CD4-positive, alpha-beta T cell treated with Interleukin-15 for 4 hours (primary cell): ENCODE measurements at places on chromosomes 4 and X.
A peak's percentile ranks its signal among the peaks of the same experiment; 100 is the strongest.

DNA sequence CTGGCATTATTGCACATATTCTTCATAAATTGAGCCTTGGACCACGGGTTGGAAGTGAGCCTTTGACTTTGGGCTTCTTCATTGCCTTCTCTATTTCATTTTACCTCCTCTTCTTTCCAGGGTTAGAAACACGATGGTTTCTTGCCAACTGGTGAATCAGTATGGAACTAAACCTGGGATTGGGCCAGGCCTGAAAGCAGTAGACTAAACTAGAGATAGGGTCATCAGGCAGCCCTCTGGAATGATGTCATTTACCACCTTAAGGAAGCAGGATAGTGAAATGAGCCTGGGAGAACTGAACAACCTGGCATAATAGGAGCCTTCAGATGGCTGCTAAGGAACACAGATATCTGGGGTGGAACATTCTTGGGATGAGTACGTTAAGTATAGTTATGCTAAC is 67.5 kb upstream of the ATP8A1 start:
- DNase-seq = no peak

DNA sequence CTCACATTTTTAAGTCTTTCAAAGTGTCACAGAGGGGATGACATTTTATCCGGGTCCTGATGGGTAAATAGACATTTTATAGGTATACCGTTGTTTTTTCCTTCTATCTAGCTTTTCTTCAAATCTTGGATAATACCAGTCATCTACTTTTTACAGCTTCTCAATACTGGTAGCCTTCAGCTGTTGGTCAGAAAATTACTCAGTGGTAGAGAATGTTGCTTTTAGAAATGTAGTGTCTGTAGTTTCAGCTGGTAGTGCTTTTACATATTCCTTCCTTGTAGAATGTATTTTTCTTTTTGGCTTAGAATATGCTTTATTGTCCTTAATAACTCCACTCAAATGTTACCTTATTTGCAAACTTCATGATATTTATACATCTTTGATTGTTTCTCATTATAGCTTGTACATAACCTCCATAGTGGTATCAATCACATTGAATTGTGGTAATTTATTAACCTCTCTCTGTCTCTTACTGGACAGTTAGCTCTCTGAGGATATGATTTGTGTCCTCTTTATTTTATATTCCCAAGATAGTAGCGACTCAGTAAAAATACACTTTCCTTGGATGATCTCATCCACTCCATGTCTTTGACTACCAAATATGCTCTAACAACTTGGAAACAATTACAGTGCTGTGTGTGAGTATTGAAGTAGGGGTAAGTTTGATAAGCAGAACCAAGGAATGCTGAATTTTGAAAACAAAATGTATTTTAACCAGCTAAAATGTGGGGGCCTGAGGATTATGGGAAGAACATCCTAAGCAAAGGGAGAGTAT is 53.8 kb downstream of the RAP1GDS1 start:
- no peak for DNase-seq

DNA sequence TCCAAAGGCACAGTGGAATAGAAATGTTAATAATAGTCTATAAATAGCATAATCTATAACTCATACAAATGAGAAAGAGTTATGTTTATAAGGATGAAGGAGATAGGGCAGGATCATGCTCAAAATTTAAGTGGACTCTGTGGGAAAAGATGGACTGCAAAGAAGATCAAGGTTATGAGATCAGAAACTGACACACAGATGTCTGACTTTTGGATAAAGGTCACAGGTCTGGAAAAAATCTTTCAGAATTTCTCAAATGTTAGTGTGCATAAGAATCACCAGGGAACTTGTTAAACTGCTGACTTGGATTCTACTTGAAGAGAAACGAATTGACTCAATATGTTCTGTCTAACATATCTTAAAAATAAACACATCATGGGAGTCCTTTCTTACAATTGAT is 104.1 kb downstream of the FSTL5 start:
- DNase-seq = no peak

DNA sequence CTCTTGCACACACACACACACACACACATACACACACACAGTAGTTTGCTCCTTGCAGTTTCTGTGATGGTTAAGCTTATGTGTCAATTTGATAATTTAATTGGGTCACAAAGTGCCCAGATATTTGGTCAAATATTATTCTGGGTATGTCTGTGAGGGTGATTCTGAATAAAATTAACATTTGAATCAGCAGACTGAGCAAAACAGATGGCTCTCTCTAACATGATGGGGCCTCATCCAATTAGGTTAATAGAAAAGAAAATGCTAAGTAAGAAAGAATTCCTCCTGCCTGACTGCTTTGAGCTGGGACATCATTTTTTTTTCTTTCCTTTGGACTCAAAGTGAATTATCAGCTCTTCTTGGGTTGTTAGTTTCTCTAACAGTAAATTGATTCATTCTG is 191.2 kb upstream of the INTU start:
- DNase-seq = no peak

DNA sequence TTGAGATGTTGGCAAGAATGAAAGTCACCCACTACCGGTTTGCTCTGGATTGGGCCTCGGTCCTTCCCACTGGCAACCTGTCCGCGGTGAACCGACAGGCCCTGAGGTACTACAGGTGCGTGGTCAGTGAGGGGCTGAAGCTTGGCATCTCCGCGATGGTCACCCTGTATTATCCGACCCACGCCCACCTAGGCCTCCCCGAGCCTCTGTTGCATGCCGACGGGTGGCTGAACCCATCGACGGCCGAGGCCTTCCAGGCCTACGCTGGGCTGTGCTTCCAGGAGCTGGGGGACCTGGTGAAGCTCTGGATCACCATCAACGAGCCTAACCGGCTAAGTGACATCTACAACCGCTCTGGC is 12.3 kb downstream of the RPL9 start:
- DNase-seq = no peak

GRCh38 chr4:137583671-137584070 is 51.4 kb upstream of the PCDH18 start:
- DNase-seq = no peak

GRCh38 chrX:77118686-77119085 is 328.5 kb upstream of the FGF16 start:
- no peak for DNase-seq

DNA sequence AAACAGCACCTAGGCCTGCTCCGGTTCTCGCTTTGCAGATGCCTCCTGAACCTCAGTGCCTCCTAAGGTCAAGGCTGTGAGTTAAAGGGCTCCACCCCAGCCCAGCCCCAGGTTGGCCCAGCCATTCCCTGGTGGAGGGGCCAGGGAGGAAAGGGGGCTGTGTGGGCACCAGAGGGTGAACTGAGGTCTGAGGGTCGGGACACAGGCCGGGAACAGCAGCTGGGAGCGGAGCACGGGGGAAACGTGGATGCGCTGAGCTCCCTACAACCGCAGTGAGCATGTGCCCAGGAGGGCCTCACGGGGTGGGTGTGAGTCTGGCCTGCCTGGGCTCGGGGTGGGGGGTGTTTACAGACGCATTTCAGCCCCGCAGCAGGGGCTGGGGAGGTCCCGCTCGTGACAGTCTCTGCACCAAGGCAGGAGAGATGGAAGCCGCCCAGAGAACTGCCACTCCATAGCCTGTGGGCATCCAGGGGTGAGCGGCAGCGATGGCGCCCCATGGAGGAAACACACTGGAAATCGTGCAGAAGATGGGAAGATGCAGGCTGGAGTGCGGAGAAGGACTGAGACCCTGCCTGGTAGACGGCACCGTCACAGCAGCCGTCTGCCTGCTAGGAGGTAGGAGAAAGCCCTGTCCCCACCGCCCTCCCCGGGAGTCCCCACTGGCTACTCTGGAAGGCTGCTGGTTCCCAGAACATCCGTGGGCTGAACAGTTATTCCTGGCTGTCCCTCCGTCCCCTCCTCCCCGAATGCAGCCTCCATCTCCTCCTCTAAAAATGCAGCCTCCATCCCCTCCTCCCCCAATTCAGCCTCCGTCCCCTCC is 9.9 kb upstream of the SLC25A6 start:
- DNase-seq = no peak

GRCh38 chrX:109992203-109992602 is 10.7 kb upstream of the TMEM164 start:
- DNase-seq = no peak

GRCh38 chr4:81109356-81109755 is 78.8 kb downstream of the BMP3 start:
- no peak for DNase-seq

GRCh38 chrX:23896981-23897380 is 10.8 kb downstream of the APOO start:
- DNase-seq = no peak

- no peak for DNase-seq
These were observed 178.8 kb downstream of the CAMK2D start for GRCh38 chr4:113582737-113583136.

- DNase-seq = no peak
These were observed 87.9 kb upstream of the PAK3 start for GRCh38 chrX:111008126-111008525.

GRCh38 chrX:44068043-44068442 is 94.9 kb upstream of the NDP start:
- DNase-seq = no peak

DNA sequence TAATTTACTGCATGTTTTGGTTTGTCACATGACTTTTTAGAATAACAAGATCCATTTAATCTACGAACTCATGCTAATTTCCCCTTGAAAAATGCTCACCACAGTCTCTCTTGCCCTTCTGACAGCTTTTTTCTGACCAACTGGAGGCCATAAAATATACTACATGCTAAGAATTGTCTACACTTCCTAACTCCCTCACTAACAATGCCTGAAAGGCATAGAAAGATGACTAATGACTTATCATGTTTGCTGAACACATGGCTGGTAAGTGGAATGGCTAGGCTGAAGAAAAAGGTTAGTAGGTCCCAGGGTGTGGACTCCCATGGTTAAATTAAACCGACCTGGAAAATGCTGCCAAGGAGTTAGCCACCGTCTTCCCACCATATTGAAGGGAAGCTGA is 309.9 kb downstream of the SPOCK3 start:
- DNase-seq = no peak

DNA sequence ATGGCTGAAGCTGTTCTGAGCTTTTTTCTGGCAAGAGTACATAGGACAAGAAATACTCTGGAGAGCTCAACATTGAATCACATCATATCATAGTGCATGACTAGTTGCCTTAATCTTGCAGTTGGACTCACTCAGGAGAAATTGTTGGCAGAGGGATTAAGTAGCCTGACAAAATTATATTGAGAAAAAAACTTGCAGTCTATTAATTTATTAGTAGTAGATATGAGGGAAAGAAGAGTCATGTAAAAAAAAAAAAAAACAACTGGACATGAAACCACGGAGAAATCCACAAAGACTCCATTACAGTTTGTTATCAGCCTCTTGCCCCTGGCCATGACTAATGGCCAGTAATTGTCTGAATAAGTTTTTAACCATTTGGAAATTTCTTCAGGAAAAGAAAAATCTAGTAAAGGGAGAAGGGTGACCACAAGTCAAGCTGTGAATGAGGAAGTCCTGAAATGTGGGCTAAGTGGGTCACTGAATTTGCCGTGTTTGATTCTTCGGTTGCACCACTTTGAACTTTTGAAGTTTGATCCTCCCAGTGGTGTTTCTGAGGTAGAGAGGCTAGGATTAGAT is 45.6 kb downstream of the FHL1 start:
- DNase-seq = no peak

GRCh38 chr4:54231419-54231767 is 2.3 kb downstream of the PDGFRA start:
- no peak for DNase-seq

GRCh38 chr4:45437381-45437780 is 686.5 kb downstream of the GABRG1 start:
- no peak for DNase-seq

DNA sequence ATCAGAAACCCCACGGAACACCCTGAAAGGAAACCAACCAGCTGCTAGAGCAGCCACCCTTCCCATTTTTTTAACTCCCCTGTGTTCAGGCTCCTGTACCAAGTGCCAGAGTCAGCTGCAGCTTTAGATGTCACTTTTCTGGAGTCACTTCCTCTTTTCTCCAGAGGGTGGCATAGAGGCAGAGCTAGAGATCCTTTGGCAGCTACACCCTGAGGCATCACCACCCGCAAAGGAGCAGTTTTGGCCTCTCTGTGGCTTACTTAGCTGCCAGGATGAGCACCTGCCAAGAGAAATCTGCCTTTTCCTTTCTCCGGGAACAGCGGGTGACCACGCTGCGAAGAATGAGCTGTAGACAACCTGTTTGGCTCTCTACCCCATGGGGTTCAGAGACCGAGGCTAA is 58.0 kb upstream of the CHRDL1 start:
- no peak for DNase-seq

DNA sequence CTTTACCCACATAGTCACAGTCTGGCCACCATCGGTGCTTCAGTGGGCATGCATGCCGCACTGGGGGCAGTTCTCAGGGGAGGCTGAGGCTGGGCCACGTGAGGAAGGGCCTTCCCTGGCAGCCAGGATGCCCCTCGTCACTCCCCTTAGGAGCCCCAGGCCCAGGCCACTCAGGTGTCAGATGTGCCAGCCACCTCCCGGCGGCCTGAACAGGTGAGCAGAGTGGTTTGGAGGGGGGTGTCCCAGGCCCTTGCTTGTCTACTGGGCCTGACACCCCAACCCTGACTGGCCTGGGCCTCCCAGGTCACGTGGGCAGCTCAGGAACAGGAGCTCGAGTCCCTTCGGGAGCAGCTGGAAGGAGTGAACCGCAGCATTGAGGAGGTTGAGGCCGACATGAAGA is 12.1 kb downstream of the CCDC22 start:
- DNase-seq = no peak

- no peak for DNase-seq
These were observed 443.6 kb upstream of the TENM3 start for GRCh38 chr4:181799561-181800069.

- DNase-seq = no peak
These were observed 56.6 kb downstream of the ZNF827 start for GRCh38 chr4:145881989-145882388.

DNA sequence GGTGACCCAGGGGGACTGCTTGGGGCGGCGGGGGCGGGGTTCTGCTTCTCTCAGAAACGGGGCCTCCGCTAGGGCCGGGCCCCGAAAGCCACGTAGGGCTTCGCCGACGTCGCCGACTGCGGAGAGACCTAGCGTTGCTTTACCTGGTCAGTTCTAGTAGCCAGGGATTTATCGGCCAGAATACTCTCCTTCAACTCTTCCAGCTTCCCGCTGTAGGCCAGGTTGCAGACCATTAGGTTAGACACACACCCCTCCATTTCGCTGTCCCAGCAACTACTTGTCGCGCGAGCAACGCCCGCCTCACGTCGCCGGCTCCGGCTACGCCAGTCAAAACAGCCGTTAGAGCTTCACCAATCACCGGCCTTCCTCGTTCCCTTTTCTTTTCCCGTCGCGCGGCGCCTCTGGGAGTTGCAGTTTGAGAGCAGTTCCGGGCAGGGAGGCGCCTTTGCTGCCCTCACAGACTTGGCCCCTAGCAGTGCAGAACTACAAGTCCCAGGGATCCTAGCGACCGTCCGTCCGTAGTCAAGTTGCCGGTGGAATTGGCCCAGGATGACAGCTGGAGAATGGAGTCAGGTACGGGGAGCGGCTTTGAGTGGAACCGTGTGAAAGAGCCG is at the start of the genes ATG4A and PSMD10:
Gene ATG4A (plus strand): TSS at position 515 of the 614 bp plus-strand sequence. CDS start 49 bp downstream, at position 564.
Gene PSMD10 (minus strand): TSS at position 279 of the 614 bp plus-strand sequence. CDS start 22 bp downstream, at position 257.
- peak; percentile 90 for DNase-seq

- no peak for DNase-seq
These were observed 321.9 kb downstream of the HS3ST1 start for GRCh38 chr4:11106759-11107158.

- no peak for DNase-seq
These were observed 76.4 kb downstream of the CXXC4 start for GRCh38 chr4:104418286-104418685.
